ENCODE measurements at places on chromosomes 12 and 14.

DNA sequence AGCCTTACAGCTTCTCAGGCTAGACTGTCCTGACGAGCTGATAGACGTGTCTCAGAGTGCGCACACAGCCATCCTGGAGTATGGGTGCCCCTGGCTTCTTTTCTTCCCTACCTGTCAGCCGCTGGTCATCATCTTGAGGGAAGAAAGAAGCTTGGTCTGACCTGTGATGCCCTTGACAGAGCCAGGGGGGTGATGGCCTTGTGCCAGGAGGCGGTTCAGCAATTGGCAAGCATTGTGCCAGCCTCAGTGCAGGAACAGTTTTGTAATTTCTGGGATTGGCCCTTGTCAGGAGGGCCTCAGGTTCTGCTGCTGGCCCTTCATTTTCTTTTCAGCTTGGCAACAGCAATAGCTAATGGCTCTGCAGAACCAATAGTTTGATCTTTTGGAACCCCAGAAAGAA is 80.1 kb downstream of the ADCK1 start:
- no peak for DNase-seq

GRCh38 chr12:5295151-5295550 is 136.8 kb upstream of the NTF3 start:
- no peak for DNase-seq

- DNase-seq = no peak
These were observed 23.2 kb downstream of the LRRK2 start for GRCh38 chr12:40248034-40248433.

GRCh38 chr12:51216642-51217041 is 1.2 kb downstream of the POU6F1 start:
- no peak for DNase-seq

DNA sequence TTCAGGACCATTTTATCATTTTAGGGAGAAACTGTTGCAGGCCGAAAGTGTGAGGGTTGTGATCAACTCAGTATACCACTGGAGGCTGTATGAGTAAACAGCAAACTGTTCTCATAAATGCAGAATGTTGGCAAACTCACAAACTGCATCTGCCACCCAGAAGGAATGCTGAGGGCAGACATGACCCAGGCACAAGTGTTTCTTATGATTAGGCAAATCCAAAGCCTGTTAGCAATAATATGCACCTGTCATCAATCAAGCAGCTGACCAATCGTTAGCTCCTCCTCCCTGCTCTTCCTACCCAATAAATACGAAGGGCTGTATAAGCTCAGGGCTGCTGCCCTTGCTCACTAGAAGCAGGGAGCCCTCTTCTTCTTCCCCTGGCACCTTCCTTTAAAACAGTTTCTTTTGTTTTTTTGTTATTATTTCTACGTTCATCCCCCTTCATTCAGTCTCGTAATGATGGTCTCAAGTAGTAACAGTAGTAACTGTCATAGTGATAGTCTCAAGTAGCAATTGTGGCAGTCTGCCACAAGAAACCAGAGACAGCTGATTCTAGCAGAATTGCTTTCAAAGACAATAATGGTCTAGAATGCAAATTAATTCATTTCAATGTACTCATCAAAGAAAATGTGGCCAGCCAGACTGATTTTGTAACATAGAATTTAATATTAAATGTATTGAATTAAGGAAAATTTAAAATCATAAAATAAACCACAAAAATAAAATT is 15.2 kb upstream of the CCDC175 start:
- no peak for DNase-seq

GRCh38 chr12:22089486-22089885 is 43.5 kb downstream of the CMAS start:
- no peak for DNase-seq

DNA sequence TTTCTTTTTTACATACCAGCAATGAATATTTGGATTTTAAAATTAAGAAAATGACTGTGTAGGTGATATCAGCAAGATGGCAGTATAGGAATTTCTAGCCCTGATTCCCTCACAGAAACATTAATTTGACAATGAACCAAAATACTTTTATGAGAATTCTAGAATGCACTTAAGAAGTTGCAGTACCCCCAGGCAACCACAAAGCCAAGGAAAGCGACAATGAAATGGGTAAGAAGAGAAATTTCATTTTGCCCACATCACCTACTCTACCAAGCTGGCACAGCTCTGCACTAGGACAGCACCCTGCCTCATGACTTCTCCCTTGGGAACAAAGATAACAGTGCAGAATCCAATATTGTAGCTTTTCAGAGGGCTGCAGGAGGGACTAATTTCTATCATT is 6.6 kb downstream of the OR9K2 start:
- no peak for DNase-seq

GRCh38 chr12:49515266-49515665 is 23.6 kb upstream of the KCNH3 start:
- DNase-seq = no peak

DNA sequence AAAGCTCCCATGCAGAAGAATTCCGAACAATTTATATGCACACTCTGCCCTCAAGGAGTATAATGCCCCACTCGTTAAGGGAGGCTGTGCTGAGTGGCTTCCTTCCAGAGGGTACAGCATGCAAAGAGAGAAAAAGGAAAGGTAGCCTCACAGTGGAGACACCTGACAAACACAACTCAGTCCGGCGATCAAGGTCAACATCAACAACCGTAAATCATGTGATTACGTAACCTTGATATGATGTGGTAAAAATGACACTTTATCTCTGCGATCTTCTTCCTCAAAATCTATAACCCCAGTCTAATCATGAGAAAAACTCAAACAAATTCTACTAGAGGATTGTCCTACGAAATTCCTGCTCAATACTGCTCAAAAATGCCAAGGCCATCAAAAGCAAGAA is 400.5 kb upstream of the CCDC196 start:
- DNase-seq = no peak

- peak; percentile 68 for DNase-seq
These were observed 13.8 kb downstream of the PRPF40B start for GRCh38 chr12:49636979-49637755.

DNA sequence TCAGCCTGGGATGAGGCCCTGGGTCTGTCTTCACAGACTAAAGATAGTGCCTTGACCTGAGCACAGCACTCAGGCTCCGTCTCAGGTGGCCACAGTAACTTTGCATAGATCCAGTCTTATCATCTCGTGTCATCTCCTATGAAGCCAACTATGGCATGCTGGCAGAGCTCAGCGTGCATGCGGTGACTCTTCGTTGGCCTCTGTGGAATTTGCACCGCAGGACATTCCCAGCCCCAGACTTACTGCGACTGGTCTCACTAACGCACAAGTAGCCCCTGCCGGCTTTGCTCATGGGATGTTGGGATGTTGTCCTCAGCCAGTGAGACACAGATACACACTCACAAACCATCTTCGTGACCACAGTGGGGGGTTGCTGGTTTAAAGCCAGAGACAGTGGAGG is 199.6 kb downstream of the CHST11 start:
- no peak for DNase-seq

- no peak for DNase-seq
These were observed 37.3 kb upstream of the PLEKHG7 start for GRCh38 chr12:92665496-92665895.

- DNase-seq = no peak
These were observed 1.6 kb upstream of the ATP2B1 start for GRCh38 chr12:89709995-89710872.

- no peak for DNase-seq
These were observed 285.6 kb downstream of the GRIN2B start for GRCh38 chr12:13695781-13696180.

- no peak for DNase-seq
These were observed 28.0 kb downstream of the DAO start for GRCh38 chr12:108907839-108908351.

DNA sequence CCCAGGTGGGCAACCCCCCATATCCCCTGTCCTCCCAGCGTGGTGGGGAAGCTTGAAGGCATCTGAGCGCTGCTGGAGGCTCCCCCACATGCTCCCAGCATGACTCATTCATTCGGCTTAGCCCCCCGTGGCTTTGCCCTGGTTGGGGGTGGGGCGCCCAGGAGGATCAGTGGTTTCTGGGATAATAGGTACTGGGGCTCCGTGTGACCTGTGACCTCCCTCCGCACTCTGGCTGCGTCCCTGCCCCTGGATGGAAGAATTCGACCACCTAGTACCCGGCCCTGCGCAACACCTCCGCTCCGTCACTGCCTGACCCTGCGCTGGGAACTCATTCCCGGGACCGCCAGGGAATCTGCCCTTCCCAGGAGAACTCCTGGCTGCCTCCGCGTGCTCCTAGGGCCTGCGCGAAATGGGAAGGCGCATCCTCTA is 120.1 kb downstream of the AACS start:
- no peak for DNase-seq

- DNase-seq = no peak
These were observed 127.7 kb downstream of the LLPH start for GRCh38 chr12:66002812-66003211.

GRCh38 chr12:10900972-10901371 is 8.4 kb downstream of the TAS2R13 start:
- DNase-seq = no peak

Data from caudate nucleus (tissue), 63 donors.